ENCODE measurements at places on chromosomes 3 and 15. TPM values are rescaled to one million over a fixed set of nuclear protein-coding genes. Genes with fewer than 3 reads are reported as not detected.

SLC22A14 gene
- total RNA-seq: not detected

ISLR2 gene
- total RNA-seq: 1.0 TPM

FBLN2 gene
- 15.8 TPM for total RNA-seq

RAMAC gene
- total RNA-seq: 5.1 TPM

XCR1 gene
- 0.14 TPM for total RNA-seq

PLA2G4D gene
- total RNA-seq: 2.9 TPM

DCLK3 gene
- total RNA-seq: 0.92 TPM

ACKR2 gene
- total RNA-seq: 0.72 TPM

TIGIT gene
- not detected for total RNA-seq

CCR9 gene
- 1.1 TPM for total RNA-seq

DAZL gene
- not detected for total RNA-seq

ANKUB1 gene
- not detected for total RNA-seq

SNTN gene
- not detected for total RNA-seq

SMC4 gene
- total RNA-seq: 117 TPM

LYSMD4 gene
- total RNA-seq: 4.2 TPM

ALCAM gene
- total RNA-seq: 51.0 TPM

CD200 gene
- 3.2 TPM for total RNA-seq

PLXND1 gene
- total RNA-seq: 64.0 TPM

CADPS gene
- 0.58 TPM for total RNA-seq
